ENCODE measurements at places on chromosomes 6 and 20.

GRCh38 chr6:31548544-31548873 is 1.1 kb downstream of the NFKBIL1 start:
- DNase-seq: no peak

DNA sequence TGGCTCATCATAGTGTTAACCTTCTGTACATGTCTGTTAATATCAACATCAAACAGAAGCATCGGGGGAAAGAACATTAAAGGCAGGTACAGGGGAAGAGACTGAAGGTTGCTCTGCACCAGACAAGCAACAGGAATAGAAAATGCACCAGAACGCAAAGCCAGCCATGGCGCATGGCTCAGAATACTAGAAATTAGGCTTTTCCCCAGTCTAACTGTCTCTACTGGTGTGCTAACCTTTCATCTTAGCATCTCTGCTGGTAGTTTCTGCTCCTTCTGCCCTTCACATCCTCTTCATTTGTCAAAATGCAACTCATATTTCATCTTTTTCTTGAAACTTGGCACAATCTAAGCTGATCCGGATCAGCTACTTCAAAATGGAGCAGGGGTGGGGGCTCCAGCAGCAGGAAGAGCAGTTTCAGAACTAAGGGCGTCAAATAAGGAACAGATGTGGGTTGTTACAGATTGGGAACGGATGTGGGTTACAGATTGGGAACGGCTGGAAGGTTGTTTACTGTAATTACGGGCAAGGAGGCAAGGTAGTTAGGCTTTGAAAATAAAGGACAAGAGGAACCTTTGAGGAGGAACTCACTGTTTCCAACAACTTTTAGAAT is 13.1 kb upstream of the RNASET2 start:
- no peak for DNase-seq

- DNase-seq: no peak
Observed at GRCh38 chr20:38649275-38649891, 47.8 kb downstream of the ARHGAP40 start.

GRCh38 chr20:34578025-34578424 is 19.5 kb downstream of the MAP1LC3A start:
- no peak for DNase-seq

DNA sequence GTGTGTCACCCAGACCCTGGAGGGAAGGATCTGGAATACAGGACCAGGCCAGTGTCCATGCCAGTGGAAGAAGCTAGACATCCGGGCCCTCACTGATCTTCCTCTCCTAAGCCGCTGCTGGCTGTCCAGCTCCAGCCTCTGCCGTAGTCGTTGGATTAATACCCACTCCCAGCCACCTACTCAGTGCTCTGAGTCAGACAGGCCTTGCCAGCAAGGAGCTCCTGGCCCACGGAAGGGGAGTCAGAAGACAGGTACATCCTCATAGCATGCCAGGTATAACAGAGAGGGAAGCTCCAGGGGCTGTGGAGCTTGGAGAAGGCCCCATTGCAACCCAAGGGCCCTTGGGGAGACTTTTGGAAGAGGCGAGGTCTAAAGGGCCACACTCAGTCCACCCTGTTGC is 49.0 kb downstream of the STK35 start:
- DNase-seq: no peak

DNA sequence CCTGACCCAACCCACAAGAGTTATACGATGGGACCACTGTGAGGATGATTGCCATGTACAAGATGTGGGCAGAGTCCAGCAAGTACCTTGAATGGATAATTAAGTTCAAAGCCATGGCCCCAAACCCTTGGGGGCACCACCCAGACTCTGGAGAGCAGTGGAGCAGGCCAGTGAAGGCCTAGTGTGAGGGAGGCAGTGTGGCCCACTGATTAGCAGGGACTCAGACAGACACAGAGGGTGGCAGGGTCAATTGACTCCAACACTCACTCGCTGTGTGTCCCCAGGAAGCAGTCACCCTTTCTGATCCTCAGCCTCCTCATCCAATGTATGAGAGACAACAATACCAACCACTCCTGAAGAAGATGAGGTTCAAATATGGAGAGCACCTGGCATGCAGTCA is 1.7 kb upstream of the BPIFA1 start:
- no peak for DNase-seq

DNA sequence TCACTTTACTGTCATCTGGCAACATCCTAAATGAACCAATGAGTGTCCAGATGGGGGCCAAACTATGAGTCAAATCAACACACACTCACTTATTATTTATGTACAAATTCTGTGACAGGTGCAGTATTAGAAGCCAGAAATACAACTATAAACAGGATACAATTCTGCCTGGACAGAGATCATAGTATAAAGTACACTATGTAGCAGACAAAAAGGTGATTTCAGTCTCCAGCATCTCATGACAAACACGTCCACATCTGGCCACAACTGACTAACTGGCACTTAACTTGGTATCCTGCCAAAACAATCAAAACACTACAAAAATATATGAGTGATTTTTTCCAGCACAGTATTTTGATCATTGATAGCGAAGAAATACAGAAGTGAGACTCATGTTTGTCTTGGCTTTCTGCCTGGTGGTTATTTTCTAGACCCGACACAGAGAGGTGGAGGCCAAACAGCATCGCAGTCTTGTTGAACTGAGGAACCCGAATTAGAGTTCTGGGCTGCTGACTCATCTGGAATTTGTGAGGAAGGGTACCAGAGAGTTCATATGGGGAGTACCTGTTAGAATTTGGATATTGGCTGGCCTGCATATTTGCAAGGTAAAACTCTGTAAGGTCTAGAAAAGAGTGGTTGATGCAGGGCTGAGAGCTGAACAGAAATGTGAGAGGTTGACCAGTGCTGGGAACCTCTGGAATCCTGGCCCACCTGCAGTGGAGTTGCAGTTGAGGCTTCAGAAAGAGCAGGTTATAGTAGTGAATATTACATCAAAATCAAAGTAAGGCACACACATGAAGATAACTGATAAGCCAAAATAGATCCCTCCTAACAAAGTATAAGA is 475.2 kb downstream of the PTPRT start:
- DNase-seq: no peak

- DNase-seq: no peak
Observed at GRCh38 chr20:17940224-17940971, 28.2 kb downstream of the SNX5 start.
